Activated naive CD8-positive, alpha-beta T cell treated with anti-CD3 and anti-CD28 coated beads for 36 hours (primary cell): ENCODE measurements at places on chromosomes 13 and 19. TPM values are rescaled to one million over a fixed set of nuclear protein-coding genes. Genes with fewer than 3 reads are reported as not detected.
A peak's percentile ranks its signal among the peaks of the same experiment; 100 is the strongest.

The MBD3L2 gene
- total RNA-seq = not detected

DNA sequence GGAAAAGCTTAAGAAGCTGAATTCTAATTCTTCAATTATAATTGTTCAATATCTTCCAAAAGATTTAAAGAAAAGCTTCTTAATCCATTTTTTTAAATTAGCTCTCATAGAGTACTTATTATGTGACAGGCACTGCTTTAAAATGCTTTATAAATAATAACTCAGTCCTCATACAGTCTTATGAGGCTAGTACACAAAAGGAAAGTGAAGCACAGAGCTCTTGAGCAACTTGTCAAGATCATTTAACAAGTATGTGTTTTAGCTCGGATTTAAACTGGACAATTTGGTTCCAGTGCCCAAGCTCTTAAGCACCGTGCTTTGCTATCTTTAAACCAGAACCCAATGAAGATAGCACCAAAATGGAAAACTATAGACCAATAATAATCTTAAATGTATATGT, 106.1 kb downstream of the DHRS12 start:
- DNase-seq = no peak

DNA sequence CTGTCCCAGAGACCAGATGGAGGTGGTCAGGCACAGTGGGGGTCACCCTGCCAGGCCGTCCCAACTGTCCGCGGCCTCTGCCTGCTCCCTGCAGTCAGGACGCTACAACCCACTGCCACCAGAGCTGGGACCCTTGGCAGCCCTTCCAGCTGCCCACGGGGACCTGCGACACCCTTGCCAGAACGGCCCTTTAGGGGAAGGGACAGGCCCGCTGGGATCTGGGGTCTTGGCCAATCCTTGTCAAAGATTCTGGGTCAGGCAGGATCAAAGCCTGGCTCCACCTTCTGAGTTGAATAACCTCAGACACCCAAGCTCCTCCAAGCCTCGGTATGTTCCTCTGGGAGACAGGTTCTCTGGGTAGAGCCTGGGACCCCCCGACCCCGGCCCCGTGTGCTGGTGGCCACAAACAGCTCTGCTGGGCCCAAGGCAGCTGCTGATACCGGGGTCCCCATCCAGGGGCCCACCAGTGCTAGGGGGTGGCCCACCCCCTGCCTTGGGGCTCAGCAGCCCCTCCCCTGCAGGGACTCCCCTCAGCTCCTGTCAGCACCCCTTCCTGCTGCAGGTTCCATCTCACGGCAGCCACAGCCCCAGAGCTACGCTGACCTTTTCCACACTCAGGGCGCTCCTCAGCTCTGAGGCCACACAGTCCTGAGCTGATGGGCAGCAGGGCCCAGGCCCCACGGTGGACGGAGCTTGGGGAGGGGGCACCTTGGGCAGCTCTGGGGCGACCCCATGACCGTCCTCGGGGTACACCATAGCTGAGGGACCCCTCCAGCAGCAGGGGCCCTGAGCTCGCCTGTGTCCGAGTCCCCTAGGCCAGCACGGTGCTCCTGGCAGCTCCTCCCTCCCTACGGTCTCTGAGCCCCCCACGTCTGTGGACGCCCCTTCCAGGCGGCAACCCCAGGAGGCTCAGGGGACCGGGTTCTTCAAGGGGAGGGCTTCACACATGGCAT, 18.4 kb downstream of the SBNO2 start:
- DNase-seq = no peak

DNA sequence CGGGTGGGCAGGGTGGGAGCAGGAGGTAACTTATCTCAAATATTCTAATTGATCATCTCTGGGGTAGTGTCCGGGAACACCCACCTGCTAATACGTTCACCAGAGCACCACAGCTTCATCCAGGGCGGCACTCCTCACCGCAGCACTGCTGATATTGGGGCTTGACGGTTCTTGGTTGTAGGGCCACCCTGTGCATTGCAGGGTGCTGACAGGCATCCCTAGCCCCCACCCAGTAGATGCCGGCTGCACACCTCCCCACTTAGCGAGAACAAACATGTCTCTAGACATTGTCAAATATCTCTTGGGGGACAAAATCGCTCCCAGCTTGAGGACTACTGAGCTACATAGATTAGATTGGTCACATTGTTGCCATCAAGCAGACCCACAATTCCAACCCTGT, 73.9 kb upstream of the WASF3 start:
- DNase-seq = no peak

DNA sequence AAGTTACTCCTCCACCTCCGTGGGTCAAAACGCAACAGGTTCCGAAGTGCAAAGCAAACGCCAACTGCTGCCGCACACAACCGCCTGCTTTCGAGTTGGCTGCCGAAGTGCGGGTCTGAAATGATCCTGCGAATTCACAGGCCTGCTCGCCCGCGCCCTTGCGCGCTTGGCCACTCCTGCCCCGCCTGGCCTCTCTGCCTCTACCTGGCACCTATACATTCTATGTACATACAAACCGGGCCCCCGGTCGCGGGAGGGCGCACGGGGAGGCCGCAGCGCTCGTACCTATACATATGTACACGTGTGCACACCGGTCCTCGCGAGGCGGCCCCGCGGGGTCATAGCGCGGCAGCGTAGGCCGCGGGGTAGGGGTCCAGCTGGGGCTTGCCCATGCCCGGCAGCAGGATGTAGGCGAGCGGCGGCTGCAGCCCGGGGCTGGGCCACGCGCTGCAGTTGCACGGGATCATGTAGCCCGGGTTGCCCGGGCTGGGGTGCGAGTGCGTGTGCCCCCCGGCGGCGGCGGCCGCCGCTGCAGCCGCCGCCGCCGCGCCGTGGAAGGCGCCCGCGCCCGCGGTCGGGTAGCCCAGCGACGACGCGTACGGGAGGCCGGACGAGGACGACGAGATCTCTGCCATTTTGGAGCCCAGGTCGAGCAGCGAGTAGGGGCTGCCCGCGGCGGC, 1.3 kb downstream of the SOX21 start:
- no peak for DNase-seq

GRCh38 chr13:94121686-94122085, 357.8 kb downstream of the DCT start:
- DNase-seq = no peak

- no peak for DNase-seq
Observed at GRCh38 chr13:35143123-35143522, 201.1 kb downstream of the NBEA start.

DNA sequence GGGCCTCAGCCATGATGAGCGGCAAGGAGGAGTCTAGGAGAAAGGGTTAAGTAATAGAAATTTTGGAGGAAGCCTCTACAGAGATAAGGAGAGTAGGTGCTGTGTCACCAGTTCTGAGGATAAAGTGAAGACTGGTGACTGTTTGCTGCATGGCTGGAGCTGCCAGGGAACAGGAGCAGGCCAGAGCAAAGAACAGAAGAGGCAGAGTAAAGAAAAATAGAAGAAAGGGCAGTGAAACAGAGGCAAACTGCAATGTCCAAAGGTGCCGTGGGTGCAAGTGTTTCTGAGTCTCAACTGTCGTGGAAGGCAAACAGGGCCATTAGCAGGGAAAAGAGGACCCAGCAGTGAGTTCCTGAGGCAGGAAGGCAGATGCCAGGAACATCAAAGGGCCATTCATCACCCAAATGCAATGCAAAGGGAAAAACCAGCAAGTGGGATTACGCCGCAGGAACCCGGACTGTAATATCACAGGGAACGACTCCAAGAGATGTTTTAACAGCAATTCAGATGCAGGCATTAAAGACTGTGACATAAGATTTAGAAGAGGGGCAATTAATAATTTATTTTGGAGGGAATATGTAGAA, 318.3 kb downstream of the FOXO1 start:
- no peak for DNase-seq

The MEIS3 gene
- not detected for total RNA-seq

The COLGALT1 gene
- total RNA-seq = 78.9 TPM

DNA sequence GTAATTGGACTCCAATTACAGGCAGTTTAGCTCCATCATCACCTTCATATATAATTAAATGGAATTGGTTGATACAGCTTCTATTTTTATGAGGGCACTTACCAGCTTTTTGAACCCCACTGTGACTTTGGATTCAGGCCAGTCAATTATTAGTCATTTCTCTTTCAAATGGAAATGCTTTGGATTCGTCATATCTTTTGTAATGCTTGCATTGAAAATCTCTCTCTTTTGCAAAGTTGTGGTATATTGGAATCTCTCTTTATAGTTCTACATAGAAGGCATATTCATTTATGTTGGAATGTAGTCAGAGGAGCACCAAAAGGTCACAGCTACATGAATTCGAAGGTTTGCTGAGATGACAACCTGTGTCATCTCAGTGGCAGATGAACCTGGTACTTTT, 1074.3 kb upstream of the SLC10A2 start:
- no peak for DNase-seq

GRCh38 chr13:28358708-28359107, 136.2 kb downstream of the FLT1 start:
- DNase-seq = no peak

The MAP1S gene
- 61.0 TPM for total RNA-seq

- DNase-seq = no peak
Observed at GRCh38 chr13:97325738-97326137, 103.6 kb downstream of the MBNL2 start.

DNA sequence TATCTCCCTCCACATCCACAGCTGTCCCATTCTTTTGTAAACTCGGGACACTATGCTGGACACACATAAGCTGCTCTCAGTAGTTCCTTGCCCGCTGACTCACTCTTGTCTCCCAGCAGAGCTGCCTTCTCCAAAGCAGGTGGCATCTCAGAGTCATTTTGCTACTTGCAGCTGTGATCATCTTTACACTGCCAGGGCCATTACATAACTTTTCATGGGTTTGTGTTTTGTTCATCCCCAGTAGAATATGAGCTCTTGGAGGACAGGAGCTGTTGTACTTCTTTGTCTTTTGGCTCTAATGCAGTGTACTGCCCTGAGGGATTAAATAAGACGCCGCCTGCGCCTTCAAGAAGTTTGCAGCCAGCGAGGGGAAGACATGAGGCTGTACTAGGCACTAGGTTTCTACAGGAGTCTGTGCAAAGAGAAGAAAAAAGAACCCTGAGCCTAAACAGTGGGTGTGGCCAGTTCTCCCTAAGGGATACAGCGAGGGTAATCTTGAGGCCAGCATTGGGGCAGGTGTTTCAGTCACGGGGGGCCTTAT, 40.8 kb upstream of the GPR183 start:
- DNase-seq = no peak

DNA sequence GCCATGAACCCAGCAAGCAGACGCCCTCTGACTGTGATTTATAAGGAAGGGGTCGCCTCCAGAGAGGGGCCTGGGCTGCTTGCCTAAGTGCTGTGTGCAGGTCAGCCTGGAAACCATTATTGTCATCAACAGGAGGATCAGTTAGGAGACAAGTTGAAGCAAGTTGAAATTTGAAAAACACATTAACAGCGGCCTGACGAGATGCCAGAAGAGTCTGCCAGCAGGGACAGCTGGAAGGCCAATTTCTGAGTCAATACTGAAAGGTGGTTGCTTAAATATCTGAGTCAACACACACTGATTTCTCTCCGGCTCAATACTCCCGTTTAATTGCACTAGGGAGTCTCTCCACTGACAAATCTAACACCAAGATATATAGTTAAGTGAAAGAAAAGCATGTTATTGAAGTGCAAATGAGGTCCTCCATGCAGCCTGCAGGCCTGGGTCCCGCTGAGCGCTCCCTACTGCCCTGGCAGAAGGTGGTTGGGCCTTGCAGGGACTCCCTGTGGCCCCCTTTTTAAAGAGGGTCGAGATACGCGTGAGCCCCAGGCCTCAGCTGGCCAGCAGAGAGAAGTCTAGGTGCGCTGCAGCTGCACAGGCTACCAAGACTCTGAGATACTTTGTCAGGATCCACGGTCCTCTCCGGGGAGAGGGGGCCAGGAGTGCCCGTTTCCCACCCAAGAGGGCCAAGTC, 91.1 kb downstream of the RNASEH2B start:
- no peak for DNase-seq

The UBL5 gene
- 347 TPM for total RNA-seq

- DNase-seq = peak; percentile 85
Observed at GRCh38 chr19:48933382-48933932, at the start of gene DHDH. Gene DHDH (plus strand): TSS chr19:48933699. CDS start chr19:48933722, 23 bp downstream.

DNA sequence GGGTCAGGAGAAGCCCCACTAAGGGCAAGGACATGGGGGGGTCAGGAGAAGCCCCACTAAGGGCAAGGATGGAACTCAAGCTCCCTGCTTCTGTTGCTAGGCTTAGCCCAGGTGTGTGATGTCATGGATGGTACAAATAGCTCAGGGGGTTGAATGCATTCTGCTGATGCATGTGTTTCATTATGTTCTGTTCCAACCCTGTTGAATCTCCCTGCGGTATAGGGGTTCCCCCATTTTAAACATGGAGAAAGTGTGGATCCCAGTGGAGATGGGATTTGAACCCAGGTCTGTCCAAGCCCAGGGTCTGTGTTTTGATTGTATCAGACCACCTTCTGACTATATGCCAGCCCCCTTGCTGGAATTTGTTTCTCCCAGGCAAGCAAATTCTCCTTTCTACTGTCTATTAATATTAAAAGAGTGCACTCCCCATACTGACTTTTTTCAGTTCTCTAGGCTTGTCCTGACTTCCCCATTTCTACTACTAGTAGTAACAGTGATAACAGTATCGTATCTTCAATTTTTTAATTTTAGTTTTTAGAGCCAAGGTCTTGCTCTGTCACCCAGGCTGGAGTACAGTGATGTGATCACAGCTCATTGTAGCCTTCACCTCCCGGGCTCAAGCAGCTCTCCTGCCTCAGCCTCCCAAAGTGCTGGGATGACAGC, 6.7 kb downstream of the ZNF865 start:
- DNase-seq = no peak

DNA sequence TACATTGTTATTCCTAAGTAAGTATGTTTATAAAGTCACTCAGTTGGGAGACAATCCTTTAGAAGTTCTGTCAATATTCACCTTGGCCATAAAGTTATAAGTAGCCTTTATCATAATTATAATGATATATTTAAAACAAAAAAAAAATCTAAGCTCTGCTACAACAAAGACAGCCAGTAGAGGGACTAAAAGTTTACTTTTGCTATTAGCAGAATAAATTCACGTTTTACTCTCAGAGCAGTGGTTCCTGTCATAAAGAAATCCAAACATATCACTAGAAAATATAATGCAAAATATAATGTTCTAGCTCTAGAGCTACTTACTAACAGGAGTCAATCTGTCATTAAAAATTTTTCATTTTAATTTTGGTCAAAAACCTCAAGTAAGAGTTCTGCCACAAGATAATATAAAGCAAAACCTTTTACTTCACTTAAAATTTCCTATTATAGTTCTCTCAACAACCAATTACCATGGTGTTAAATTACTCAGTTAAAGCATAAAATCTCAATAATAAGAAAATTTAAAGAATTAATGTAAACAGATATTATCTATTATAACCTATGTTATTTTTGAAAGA, 17.7 kb downstream of the INTS6 start:
- no peak for DNase-seq
